Hippocampal formation (tissue), 2 donors: ENCODE measurements at places on chromosomes 4 and X.

GRCh38 chr4:3317011-3317655 is 24.3 kb downstream of the RGS12 start:
- no peak for DNase-seq

DNA sequence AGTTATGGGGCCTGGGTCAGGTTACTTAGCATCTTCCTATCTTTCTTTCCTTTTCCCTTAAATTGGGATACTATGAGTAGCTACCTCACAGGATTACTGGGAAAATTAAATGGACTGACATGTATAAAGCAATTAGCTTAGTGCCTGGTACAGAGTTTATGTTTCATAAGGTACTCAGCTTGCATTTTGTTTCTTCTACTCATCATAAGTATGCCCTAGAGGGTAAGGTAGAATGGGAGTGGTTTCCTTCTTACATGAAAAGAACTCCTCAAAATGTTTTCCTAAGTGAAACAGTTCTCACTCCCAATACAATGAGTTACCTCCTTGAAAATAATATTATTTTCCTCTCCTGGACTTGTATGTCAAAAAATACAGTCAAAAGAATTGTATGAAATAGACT is 75.7 kb downstream of the NPFFR2 start:
- DNase-seq: no peak

GRCh38 chr4:41260116-41260733 is 3.5 kb downstream of the UCHL1 start:
- no peak for DNase-seq

GRCh38 chr4:43875655-43876054 is 573.0 kb downstream of the KCTD8 start:
- DNase-seq: no peak

DNA sequence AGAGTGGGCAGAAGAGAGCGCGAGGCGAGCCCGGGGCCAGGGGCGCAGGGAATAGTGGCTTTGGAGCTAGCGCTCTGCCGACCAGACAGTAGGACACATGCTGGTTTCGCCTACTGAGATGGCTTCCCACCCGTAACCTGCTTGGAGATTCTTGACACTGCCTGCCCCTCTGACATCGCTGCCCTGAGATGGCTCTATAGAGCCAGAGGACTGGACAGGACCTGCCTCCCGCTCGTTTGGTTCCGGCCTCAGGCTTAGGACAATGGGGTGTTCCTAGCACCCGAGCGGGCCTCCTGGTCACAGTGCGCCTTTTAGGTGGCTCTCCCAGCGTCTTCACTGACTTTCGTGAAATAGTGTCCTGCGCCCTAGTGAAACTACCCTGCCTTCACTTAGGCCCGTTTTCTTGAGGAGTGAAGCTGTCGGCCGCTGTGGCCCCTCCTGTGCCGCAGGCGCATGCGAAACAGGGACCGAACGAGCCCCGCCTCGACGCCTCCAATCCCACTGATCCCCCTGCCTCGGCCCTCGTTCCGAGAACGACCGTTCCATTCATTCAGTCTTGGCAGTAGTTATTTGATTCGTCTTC is 608 bp downstream of the TAF1 start:
- no peak for DNase-seq

- peak; percentile 61 for DNase-seq
Observed at GRCh38 chrX:18390941-18391538, 34.4 kb upstream of the CDKL5 start.

DNA sequence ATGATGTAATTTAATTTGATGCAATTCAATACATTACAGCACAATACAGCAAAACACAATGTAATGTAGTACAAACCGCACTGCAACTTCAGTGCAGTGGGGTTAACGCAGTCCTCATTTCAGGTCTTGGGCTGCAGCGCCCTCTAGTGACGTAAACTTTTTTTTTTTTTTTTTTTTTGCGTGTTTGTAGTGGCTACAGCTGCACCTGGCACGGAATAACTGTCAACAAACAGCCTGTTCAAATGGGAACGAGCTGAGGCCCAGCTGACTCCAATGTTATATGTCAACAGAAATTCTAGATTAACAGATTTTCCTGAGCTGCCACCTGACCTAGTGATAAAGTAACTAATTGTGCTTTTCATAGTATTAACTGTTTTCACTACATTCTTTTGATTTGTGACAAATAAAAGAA is 33.5 kb upstream of the RASSF6 start:
- no peak for DNase-seq

DNA sequence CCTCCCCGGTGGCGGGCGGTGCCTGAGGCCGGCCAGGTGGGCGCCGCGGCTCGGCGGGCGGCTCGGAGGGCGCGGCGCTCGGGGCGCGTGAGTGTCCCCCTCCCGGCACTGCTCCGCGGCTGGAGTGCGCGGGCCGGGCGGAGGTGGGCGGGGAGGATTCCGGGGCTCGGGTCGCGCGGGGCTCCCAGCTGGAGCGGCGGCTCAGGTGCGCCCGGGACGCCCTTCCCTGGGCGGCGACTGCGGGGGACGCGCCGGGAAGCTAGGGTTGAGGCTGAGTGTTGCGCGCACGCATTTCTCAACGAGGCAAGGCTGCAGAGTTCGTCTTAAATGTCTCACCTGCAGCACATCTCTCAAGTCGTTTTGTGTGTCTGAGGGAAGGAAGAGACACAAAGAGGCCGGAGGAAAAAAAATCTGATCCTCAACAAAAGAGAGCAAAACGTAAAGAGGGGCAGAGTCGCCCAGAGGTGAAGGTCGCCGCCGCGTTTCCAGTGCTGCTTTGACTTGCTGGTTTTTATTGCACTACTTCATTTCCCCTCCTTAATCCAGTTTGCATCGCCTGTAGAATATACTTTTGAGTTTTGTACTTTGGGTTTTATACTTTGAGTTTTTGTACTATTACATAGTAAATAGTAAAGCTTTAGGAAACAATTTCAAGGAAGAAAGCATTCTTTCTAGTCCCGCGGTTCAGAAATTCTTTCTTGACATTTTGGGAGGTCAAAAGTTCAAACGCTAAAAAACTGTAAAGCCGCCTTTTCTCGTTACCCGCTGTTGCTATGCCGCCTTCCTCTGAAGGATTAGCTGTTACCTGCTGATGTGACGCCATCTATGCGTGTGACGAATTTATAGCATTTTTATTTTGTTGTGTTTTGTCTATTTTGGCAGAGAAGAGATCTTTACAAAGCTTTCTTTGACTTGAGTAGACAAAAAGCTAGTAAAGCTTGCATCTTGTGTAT is 106.5 kb upstream of the STOX2 start:
- no peak for DNase-seq

- no peak for DNase-seq
Observed at GRCh38 chrX:145631461-145631951, 186.1 kb upstream of the SLITRK2 start.

DNA sequence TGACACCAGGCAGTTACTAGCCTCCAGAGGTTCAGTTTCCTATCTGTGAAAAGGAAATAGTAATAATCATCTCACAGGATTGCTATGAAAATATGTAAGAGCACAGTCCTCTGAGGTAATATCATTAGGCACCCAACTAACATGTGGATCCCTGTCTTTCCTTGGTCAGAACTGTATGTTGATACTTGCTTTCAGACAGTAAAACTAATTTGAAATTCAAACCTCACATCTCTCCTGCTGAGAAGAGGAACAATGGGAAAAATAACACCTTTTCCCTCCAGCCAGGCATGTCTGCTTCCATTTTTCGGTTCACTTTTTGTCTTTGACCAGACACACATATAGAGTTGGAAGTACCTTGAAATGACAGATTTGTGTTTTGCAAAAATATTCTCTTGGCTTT is 262.7 kb downstream of the IL15 start:
- no peak for DNase-seq

DNA sequence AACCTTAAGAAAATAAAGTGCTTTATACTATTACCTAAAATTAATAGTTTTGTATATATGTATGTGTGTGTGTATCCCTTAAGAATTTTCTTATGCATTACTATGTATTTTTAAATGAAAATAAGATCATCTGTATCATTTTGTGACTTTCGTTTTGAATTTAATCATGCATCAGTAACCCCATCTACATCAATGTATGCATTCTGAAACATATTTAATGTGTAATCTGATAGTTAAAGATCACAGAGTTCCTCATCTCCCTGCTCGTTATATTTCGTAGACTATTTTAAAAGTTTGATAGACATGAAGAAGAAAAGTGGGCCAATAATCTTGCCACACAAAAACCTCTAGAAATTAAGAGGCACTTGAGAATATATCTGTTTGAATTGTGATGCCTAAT is 7.4 kb downstream of the BMPR1B start:
- no peak for DNase-seq

DNA sequence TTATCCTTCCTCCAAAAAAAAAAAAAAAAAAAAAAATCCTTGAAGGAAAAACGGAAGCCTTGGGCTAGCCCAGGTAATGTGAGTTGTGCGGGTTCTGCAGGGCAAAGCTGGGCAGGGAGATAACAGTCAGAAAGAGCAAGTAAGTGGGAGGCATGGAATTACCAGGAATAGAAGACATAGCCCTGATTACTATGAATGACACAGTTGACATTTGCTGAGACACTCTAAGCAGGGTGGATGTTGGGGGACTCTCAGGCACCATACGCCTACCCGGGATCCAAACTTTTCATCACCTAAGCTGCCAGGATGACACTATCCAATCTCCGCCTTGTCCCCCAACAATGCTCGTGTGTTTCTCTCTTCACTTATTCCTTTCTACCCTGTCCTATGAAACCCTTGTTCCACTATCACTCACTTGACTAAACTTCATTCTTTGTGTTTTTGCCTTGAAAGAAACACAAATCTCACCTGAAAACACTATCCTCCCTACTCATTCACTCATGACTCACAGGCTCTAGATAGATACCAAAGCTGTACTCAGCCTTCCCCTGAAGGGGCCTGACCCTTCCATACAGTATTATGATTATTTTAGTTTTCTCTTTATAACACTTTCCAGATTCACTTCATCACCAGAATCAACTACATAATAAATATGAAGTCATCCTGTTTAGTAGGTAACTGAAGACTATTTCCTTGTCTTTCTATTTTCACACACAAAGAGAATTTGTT is 158.4 kb downstream of the INPP4B start:
- no peak for DNase-seq

DNA sequence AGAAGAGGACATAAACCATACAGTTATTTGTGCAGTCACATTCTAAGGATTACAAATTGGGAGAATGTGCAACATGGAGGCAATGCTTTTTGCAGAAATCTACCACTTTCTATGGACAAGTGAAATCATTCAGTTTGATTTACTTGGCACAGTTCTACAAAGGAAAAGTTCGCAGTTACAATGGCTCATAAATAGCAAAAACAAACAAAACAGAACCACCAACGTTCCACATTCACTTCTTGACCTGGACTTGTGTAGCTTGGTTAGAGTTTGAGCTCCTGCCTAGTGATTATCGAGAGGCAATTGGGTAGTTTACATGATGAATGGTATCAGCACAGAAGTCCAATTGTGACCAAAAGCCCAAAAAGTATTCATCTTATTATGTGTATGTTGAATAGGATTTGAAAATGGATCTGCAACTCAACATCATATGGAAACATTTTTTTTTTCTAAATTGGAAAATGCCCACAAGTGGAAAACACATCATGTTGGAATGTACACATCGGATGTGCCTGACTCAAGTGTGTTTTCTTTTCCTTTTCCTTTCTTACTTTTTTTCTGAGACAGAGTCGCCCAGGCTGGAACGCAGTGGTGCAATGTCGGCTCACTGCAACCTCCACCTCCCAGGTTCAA is 123.8 kb downstream of the LUZP4 start:
- DNase-seq: no peak

GRCh38 chrX:49761481-49761880 is 65.7 kb upstream of the PAGE1 start:
- DNase-seq: no peak

GRCh38 chr4:122688529-122689140 is 43.9 kb upstream of the BBS12 start:
- DNase-seq: no peak

- DNase-seq: no peak
Observed at GRCh38 chr4:105650190-105650589, 58.3 kb downstream of the INTS12 start.

GRCh38 chr4:37767546-37767945 is 58.9 kb upstream of the PGM2 start:
- DNase-seq: no peak

- no peak for DNase-seq
Observed at GRCh38 chr4:106607558-106607957, 239.0 kb upstream of the GIMD1 start.

GRCh38 chr4:88524171-88524570 is 595 bp upstream of the PYURF start:
- DNase-seq: no peak

DNA sequence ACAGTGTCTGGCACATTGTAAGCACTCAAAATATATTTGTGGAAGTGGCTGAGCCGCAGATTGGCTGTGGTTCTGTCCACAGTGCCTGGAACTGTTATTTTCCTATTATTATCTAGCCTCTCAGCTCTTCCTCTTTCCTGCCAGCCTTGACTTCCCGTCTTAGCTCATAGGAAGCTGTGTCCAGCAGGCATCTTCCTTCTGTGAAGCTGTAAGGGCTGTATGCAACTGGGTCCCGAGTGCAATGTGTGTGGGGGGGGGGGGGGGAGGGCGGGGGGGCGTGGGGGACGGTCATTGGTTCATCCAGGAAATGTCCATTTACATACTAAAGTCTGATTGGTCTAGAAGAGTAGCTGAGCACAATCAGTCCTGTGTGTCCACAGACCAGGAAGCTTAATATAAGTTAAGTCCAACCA is 210.7 kb downstream of the PDGFRA start:
- DNase-seq: peak; percentile 30

GRCh38 chr4:32003548-32003947 is 1283.4 kb downstream of the PCDH7 start:
- no peak for DNase-seq

DNA sequence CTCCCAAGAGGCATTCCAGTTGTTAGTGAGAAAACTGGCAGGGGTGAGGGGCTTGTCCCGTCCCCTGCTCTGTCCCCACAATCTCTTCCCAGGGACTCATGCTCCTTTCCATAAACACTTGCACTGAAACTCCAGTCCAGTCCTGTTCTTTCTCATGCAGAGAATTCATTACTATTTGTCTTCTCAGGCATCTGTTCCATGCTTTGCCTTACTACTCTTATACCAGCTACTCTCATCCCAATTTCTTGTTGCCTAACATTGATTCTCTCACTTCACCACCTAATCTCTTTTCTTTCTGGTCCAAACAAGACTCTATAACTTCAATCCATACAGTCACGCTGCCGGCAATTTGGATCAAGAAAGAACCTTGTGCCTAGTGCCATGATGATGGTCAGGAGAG is 97.1 kb upstream of the VEGFC start:
- DNase-seq: no peak

- no peak for DNase-seq
Observed at GRCh38 chr4:94892051-94892450, 134.3 kb downstream of the BMPR1B start.

- DNase-seq: no peak
Observed at GRCh38 chrX:42366181-42366580, 411.8 kb downstream of the PPP1R2C start.

DNA sequence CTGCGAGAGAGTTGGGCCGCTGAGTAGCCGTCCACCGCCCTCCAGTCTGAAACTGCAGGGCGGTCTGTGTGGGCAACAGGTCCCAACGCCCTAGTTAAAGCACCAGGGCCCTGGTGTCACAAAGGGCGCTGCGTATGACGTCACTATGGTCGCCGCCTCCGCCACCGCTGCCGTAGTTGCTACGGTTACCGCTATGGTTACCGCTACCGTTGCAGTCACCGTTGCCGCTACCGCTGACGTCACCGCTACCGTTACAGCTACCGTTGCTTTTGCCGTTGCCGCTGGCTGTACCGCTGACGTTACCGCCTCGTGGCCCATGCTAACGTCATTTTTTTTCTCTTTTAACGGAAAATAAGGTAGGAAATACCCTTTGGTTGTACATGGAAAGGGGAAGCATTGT is at the start of gene PPP1R2C:
TSS of gene PPP1R2C (minus strand) at position 68 of the 400 bp plus-strand sequence. CDS start 84 bp downstream, outside the sequence.
- DNase-seq: no peak

- no peak for DNase-seq
Observed at GRCh38 chrX:100615005-100615404, 21.6 kb downstream of the TSPAN6 start.

- no peak for DNase-seq
Observed at GRCh38 chr4:74109116-74109869, 10.3 kb upstream of the CXCL2 start.
